ENCODE measurements at places on chromosomes 7 and 10.

DNA sequence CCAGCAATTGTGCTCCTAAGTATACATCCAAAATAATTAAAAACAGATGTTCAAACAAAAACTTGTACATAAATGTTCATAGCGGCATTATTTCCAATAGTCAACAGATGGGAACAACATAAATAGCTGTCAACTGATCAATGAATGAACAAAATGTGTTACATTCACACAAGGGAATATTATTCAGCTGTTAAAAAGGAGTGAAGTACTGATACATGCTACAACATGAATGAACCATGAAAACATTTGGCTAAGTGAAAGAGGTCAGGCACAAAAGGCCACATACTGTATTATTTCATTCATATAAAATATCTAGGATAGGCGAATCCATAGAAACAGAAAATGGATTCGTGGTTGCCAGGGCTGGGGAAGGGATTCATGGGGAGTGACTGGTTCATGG, 109.1 kb downstream of the CDH23 start:
- no peak for DNase-seq

- no peak for DNase-seq
Observed at GRCh38 chr7:112749775-112750174, 40.4 kb downstream of the TMEM168 start.

DNA sequence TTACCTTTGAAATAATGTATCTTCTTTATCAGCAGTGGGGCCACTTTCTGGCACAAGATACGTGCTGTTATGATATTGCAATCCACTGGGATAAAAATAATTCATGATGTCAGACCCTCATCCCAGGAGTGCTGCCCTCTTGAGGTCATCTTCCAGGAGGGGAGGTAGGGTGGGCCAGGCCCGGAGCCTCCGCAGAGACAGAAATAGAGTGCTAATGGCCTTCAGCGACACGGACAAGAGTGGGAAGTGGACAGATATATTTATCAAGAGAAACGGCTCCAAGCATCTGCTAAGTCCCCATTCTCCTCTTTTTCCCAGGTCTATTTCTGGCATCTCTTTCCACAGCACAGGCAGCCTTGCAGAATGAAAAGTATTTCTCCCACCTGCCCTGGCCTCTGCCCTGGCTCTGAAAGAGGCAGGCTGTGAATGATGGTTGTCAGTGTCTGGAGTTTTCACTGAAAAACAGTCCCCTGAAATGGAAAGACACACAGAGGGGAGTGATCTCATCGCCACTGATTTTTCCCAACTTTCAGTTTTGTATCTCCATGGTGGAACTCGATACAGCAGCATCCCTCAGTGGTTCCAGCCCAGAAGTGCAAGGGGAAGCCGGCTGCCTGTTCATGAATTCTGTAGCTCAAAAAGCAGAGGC, 251.7 kb upstream of the MYO3A start:
- no peak for DNase-seq

DNA sequence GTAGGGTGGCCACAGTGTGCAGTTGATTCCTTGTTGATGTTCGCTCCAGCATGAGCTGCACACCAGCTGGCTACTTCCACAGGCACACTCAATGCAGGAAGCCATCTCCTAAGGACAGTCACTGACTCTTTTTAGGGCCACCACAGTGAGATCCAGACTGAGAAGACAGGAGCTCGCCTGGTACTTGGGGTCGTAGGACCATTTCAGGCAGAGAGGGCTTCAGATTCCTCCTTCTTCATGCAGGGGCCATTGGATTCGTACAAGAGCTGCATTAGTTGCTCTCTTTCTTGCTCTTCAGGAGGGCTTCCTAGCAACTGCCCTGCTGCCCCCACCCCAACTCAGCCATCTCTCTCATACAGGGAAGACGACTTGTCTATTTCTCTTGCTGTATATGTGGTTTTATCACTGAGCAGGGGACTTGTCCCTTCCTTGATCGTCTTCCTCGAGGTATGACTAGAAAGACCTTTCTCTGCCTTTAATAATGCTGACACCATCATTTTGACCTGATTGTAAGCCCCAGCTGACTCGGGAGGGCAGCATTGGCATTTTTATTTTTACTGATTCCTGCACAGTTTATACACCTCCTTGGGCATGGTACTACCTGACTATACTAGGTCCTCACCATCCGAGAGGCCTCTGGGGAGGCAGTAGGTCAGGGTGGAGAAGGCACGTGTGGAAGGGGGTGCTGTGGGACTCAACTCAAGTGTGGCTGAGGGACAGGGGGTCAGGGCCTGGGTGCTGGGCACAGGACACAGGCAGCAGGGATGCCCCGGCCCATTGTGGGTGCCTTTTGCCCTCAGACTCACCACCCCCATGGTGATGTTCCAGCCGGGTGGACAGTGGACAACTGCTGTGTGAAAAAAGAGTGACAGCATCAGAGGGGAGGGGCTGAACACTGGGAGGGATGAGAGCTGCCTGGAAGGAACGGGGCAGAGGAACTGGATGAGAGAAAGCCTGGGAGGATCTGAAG, 136.7 kb upstream of the ZNF746 start:
- no peak for DNase-seq

DNA sequence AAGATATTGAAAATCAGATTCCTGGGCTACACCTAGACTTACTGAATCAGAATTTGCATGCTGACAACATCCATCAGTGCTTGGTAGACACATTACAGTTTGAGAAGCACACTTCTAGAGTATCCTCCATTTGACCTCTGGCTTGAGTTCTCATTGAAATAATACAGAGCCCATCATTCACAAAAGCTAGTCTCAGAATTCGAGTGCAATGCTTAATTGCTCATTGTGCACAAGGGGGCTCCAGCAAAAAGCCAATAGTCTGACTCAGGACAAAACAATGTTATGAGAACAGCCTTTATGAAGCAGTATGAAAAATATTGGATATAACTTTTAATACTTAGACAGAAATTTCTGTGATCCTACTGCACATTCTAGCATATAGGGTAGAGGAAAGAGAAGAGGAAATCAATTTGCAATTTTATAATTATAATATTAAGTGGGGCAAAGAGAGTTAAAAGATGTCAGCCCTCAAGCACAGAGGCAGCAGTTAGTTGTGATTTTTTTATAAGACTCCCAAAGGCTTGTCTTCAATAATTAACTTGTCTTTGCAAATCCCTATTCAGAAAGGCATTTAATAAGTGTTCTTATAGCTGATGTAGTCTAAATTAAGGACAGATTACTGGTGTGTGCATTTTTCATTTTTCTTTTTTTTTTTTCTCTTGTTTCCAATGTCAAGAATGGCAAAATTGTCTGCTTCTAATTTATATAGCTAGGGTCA, 105.8 kb upstream of the ANK3 start:
- DNase-seq = no peak

DNA sequence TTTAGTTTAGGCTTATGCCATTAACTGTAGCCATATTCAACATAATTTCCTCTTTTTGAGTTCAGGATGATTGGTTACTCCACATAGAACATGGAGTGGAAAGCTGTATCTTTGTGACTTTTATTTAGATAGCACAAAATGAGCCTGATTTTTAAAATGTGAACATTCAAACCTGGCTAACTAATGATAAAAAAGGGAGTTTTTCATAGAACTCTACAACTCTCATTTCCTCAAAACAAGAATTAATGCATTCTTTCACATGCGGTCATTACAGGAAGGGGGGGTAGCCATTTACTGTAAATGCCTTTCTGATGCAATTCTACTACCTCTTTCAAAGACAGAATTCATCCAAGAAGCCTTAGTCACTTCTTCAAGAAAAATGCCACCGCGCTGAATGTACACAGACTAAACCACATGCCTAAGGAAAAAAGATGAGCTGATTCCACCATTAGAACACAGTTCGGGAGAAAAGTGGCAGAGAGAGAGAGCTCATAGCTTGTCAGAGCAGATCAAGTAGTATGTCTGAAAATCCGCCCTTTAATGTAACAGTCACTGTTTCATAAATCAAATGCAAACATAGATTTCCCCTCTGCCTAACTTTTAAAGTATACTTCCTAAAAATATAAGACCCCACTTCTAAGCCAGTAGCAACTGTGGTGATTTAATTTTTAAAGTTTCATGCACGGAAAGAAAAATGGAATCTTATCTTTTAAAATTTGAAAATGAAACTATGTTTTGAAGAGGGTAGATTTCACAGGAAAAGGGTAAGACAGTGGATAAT, 226.4 kb upstream of the KLF14 start:
- DNase-seq = no peak

- DNase-seq = no peak
Observed at GRCh38 chr7:24005517-24005916, 278.5 kb upstream of the NPY start.

DNA sequence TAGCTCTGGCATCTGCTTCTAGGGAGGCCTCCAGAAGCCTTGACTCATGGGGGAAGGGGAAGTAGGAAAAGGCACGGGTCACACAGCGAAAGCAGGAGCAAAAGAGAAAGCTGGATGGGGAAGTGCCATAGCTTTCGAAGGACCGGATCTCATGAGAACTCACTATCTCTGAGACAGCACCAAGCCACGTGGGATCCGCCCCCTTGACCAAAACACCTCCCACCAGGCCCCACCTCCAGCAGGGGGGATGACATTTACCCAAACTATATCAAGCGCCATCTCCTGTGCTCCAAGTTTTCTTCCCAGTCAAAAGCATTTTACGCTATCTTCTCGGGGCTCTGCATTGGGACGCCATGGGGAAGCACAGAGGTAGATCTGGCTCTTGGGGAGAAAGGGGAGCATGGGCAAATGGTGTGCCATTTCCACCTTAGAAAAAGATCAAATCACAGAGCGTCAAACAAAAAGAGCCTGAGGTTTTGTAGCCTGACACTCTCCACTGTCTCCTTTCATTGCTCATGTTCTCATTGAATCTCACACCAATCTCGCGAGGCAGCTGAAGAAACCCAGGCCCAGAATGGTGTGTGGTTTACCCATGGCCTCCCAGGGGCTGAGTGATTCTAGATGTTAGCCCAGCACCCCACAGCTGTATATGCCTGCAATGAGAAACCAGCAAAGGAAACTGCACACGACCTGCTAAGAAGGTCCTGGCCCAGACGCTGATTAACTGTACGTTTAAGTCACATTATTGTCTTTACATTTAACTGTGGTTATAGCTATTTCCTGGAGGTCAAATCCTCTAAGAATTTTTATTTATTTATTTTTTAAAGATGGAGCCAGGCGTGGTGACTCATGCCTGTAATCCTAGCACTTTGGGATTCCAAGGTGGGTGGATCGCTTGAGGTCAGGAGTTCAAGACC, 8.1 kb upstream of the OLAH start:
- DNase-seq = no peak

DNA sequence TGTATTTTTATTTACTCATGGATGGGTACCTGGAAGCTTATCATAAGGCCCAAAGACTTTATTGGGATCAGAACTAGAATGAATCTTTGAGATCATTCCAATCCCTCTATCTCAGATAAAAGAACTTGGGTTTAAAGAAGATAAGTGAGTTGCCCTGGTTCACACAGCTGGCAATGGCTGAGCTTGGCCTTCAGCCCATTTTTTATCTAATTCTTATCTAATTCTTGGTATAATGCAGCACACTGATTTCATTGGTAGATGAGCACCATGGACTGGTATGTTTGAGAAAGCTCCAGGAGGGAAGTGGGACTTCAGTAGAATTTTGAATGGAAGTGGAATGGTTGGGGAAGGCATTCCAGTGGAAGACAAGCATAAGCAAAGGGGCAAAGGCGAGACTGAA, 558.9 kb downstream of the REEP3 start:
- DNase-seq = no peak

- DNase-seq = no peak
Observed at GRCh38 chr10:121036431-121036830, 185.3 kb downstream of the WDR11 start.

DNA sequence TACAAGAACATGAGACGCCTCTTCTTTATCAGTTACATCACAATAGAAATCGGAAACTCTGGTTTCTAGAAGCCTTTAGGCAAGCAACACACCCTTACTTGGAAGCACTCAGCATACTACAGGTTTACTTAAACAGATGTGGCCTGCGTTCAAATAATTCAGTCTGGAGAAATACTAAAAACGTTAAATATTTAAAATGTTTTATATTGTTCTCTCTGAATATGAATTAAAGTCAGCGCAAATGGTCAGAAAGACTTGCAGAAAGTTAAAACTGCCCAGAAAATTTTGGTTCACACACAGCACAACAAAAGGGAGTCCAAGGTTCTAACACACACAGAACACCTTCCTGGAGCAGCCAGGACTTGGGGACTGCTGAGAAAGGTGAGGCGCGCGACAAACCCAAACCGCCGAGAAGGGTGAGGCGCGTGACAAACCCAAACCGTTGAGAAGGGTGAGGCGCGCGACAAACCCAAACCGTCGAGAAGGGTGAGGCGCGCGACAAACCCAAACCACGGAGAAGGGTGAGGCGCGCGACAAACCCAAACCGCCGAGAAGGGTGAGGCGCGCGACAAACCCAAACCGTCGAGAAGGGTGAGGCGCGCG, 25.8 kb downstream of the ESYT2 start:
- no peak for DNase-seq

- no peak for DNase-seq
Observed at GRCh38 chr10:103546401-103546800, 52.9 kb downstream of the NEURL1 start.
